ENCODE measurements at places on chromosomes 2 and 18.

DNA sequence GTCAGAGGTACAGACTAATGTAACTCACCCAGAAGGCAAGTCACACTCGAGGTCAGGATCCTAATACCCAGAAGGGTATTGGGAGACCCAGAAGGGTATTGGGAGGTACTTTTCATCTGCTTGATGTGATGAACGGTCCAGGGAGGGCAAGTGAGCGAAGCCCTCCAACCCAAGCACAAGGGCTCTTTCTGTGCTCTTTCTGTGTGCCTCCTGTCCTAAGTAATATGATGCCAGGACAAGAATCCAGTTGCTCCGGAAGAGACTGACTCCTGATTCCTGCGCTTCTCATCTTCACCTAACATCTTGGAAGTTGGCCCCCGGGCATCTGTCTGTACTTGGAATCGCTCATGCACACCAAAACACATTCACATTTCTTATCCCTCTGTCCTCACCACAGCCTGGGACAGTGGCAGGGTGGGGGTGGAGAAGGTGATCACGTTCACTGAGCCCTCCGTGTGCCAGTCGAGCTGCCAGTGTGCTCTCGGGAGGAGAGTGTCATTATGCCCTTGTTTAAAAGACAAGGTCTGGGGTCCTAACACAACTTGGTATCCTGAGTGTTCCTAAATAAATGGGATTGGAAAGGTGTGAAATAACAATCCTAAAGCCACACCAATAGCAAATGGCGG lies 17.1 kb downstream of the GYPC start:
- no peak for DNase-seq

GRCh38 chr18:33304277-33304676 lies 136.2 kb downstream of the CCDC178 start:
- DNase-seq = no peak

DNA sequence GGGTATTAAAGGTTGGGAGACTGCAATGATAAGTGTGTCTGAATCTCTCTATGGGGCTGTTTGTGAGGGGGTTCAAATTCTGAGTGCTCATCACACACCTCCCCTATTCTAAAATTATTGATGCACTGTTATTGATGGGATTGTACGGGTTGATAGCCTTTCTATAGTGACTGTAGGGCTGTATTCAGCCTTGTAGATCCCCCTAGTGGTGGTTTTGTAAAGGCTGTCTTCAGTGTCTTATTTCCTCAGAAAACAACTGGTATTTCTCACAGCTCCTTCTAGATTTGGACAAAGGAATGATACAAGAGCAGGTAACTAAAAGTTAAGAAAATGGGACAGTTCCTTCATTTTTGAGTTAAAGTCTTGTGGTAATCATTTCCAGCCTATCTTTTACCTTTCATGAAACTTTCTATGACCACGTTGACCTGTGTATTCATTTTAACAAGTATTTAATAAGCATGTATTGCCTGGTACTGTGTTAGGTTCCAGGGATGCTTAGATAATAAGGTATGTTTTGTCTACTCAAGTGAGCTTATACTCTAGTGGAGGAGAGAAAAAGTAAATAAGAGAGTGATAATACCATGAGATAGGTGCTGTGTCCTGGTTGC lies 21.2 kb downstream of the SMAD4 start:
- DNase-seq = no peak

- DNase-seq = no peak
Observed at GRCh38 chr2:40118622-40119021, 333.3 kb downstream of the SLC8A1 start.

- no peak for DNase-seq
Observed at GRCh38 chr2:172307800-172308199, 119.6 kb upstream of the ITGA6 start.

DNA sequence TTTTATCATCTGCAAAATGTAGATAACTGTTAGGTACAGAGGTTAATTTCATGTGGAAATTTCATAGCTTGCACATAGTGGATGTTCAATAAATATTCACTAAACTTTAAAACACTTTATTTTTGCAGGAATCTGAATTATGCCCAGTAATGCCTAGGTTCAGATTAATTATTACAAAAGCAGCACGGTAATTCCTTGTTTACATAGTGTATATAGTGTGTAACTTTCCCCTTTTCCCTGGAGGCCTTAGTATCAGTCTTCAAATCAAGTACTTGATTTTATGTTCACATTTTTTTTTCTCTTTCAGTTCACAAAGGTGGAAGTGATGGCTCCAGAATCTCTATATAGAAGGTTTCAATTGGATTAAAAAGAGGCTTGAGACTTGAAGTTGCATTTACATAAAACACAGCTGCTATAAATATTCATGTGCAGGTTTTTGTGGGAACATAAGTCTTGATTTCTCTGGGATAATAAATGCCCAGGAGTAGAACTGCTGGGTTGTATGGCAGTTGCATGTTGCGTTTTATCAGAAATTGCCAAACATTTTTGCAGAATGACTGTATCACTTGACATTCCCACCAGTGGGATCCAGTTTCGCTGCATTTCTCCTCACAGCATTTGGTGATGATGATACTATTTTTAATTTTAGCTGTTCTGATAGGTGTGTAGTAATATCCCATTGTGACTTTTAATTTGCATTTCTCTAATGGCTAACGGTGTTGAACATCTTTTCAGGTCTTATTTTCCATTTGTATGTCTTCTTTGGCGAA lies 27.6 kb upstream of the LGALSL start:
- DNase-seq = no peak

GRCh38 chr2:136156411-136156810 lies 38.5 kb upstream of the CXCR4 start:
- DNase-seq = no peak

DNA sequence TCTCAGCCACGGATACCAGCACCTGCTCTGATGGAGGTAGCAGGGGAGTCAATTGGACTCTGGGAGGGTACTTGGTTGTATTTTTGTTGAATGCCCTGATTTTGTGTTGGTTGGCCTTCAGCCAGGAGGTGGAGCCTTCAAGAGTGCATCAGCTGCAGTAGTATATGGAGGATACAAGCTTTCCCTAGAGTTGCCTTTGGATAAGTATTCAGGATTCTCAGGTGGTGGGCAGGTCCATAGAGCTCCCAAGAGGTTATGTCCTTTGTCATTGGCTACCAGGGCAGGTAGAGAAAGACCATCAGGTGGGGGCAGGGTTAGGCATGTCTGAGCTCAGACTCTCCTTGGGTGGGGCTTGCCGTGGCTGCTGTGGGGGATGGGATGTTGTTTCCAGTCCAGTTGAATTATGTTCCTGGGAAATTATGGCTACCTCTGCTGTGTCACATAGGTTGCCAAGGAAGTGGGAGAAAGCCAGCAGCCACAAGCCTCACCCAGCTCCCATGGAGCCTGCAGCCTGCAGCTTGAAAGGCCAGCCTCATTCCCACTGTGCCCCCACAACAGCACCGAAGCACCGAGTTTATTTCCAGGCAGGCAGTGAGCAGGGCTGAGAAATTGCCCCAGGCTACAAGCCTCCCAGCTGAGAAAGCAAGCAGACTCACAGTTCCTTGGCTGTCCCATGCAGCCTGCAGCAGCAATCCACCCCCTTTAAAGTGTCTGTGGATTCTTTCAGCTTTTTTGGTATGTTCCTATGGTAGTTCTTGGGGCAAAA lies 38.6 kb upstream of the CHST9 start:
- no peak for DNase-seq

GRCh38 chr2:54114936-54115283 lies 505 bp upstream of the ACYP2 start:
- no peak for DNase-seq

DNA sequence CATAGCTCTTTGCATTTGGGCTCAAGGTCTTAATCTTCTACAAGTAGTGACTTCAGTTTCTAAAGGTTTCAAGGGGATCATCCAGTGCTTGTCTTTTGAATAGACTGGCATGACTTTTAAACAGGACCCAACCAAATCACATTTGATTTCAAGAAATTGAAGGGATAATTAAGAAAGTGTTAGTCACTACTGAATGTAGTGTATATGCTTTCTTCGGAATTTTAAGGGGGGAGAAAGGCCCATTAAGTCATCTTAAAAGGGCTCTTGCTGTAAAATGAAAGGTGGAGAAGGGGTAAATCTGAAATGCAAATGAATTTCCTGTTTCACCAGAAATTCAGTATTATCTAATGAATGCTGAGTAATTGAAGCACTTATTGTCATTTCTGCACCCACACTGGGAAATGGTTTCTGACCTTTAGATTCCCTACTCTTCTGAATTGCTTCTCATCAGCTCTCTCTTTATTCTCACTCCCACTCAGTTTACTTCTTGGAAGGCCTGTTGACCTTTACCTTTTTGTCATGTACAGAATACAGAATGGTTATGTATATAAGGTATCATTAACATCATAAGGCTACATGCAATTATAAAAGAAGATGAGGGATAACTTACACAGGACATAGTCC lies 241.4 kb downstream of the SLC8A1 start:
- DNase-seq = no peak

- no peak for DNase-seq
Observed at GRCh38 chr18:3547891-3548615, 98.1 kb downstream of the TGIF1 start.

- DNase-seq = no peak
Observed at GRCh38 chr18:13422541-13423147, 204.1 kb downstream of the LDLRAD4 start.

DNA sequence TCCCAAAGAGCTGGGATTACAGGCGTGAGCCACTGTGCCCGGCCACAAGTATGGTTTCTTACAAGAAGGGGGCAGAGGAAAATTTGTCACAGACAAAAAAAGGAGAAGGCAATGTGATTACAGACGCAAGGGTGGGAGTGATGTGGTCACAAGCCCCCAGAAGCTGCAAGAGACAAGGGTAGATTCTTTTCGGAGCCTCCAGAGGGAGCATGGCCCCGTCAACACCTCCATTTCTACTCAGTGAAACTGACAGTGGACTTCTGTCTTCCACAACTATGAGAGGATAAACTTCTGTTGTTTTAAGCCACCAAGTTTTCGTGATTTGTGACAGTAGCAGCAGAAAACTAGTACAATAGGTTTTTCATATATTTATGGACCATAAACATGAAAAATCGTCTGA lies 2.1 kb upstream of the TCF7L1 start:
- DNase-seq = no peak

DNA sequence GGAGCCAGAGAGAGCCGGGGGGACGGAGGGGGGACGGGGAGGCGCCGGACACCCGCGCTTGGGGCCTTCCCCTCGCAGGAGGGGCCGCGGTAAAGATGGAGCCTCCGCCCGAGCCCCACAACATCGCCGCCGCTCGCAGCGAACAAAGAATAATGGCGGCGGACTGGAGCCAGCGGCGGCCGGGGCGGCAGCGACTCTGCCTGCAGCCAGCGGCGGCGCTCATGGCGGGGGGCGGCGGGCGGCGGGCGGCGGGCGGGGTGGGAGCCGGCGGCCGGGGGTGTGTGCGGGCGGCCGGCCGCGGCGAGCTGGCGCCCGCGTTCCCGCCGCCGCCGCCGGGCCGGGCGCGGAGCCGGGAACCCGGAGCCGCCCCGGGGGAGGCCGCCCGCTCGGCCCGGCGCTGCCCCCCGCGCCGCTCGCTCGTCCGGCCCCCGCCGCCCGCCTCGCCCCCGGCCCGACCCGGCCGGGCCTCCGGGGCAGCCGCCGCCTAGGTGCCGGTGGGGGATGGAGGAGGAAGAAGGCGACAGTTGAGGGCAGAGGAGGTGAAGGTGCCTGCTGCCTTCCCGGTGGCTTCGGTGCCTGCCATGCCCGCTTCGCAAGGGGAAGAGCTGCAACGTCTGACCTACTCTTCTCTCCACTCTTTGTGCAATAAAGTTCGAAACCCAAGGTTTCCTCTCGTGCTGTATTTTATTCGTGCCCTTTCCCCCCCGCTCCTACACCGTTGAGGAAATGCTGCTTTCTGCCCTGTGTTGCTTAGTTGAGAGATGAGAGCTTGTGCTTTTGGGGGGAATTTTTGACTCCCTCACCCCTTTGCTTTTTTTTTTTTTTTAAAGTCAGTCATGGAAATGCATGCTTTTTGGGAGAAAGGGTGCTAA lies 634 bp downstream of the CREB1 start:
- no peak for DNase-seq

DNA sequence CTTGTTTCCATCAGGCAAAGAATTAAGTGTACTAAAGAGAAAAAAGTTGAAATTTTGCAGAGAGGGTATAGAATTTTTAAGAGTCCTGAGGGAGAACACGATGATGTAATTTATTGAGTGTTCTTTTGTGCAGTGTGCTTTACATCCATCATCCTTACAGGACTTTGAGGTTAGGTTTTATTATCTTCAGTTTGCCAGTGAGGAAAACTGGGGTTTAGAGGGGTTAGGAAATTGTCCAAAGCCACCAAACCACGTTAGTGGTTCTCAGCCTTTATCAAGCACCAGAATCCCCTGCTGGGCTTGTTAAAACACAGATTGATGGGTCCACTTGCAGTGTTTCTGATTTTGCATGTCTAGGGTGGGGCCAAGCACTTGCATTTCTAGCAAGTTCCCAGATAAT lies 277.5 kb downstream of the KCNS3 start:
- DNase-seq = no peak

DNA sequence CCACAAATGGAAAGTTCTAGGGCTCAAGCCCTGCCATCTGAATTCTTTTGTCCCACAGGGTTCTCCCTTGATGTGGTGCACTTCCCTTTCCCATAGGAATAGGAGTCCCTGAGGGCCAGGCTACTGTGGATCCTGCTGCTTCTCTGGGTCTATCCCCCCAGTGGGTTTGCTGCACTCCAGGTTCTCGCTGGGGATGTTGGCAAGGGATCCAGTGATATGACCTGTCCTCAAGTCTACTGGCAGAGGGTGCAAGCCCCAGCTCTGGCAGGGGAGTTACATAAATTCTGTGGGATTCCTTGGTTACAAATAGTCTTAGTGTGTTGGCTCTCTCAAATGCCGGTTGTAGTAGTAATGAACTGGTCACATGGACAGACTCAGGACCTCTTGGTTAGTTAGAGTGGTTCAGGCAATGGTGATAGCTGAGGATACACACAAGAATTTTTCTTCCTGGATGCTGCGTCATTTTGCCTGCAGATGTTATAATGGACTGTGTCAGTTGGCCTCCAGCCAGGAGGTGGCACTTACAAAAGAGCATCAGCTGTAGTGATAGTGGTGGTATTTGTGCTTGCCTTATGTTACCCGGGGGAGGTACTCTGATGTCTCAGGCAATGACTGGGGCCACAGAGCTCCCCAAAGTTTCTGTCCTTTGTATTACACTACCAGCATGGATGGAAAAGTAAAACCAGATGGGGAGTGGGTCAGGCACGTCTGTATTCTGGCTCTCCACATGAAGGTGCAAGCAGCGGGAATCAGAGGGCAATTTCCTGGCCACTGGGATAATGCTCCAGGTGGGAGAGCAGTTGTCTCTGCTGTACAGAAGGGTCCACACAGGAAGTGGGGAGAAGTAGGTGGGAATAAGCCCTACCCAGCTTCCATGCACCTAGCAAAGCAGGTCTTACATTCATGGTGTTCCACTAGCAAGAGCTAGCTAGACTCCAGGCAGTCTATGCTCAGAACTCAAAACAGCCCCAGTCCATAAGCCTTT lies 267.9 kb downstream of the SOX11 start:
- DNase-seq = no peak

- DNase-seq = no peak
Observed at GRCh38 chr2:20130821-20131645, 79.6 kb upstream of the LAPTM4A start.

All from NCI-H1436 treated with DMSO at 0.1 percent for 48 hours (cell line).